ENCODE measurements at places on chromosomes 6 and 20.

- DNase-seq: no peak
Observed at GRCh38 chr6:157460182-157460999, 79.4 kb downstream of the ZDHHC14 start.

DNA sequence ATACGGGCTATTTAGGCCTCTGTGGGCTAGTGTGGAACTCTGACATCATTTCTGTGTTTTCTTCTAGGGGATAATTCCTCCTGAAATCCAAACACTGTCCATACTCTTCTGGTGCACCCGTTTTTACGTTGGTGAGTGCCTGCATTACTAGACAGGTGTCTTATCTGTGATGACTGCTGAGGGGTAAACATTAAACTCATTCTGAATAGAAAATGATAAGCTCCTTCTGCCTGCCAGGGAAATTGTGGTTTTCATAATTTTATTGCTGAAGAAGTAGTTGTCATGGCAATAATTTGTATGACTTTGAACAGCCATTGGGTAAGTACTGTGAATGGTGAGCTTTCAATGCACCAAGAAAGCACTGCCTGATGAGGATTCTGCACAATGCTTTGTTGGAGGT lies 705.6 kb downstream of the UTRN start:
- no peak for DNase-seq

GRCh38 chr6:36666826-36667591 lies 11.5 kb upstream of the CDKN1A start:
- no peak for DNase-seq

- DNase-seq: no peak
Observed at GRCh38 chr6:75117701-75118100, 88.2 kb downstream of the COL12A1 start.

- DNase-seq: no peak
Observed at GRCh38 chr6:108676555-108676954, 115.8 kb downstream of the FOXO3 start.

DNA sequence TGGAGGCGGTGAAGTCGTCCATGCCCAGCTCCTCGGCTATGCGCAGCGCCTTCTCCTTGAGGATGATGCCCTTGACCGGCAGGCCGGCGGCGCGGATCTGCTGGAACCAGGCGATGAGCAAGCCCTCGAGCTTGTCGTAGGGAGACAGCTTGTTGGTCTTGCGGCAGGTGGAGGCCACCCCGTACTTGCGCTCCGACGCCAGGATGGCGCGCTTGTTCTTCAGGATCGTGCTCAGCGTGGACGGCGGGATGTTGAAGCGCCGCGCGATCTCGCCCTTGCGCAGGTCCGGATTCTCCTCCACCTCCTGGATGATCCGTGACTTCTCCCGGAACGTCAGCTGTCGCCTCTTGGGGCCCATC lies 435 bp downstream of the CENPB start:
- peak; percentile 75 for DNase-seq

- DNase-seq: no peak
Observed at GRCh38 chr6:154197196-154197860, 158.3 kb downstream of the OPRM1 start.

GRCh38 chr6:27873021-27873940 lies 38.9 kb downstream of the OR2B2 start:
- DNase-seq: peak; percentile 90

GRCh38 chr6:5624256-5624655 lies 362.9 kb downstream of the FARS2 start:
- no peak for DNase-seq

DNA sequence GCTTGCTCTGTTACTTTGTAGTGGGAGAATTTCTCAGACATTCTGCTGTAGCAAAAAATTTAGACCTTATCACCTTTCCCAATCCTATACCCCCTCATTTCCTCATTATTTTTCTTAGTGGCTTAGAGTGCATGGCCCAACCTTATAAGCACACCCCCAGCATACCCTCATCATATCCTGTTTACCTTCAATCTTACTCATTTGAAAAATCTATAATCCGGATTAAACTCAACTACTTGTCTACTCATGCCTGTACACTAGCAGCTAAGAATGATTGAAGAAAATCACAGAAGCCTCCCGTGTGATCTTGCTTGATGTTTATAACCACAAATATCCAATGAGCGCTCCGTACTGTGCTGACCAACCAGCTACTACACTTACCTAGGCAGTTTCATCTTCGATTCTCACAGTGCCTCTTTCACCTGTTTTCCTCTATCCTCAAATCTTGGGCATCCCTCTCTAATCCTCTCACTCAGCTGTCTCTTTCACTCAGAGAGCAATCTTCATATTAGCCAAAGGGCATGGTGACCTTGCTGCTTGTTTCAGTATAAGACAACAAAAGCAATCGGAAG lies 36.6 kb downstream of the AIG1 start:
- DNase-seq: no peak

DNA sequence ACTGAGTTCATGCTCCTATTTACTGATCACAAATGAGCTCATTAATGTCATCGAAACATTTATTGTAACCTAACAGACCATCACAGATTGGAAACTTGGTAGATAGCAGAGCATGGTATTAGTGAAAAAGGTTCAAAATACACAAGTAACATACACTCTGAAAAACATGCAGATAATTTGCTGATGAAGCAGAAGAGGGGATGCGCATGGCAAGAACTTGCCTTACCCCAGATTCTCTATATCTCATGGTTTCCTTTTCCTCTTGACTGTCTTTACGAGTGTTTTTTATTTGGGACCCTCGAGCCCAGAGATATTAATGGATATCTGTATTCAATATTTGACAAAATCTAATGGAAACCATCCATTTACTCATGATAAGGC lies 37.6 kb downstream of the QRSL1 start:
- no peak for DNase-seq

- peak; percentile 20 for DNase-seq
Observed at GRCh38 chr20:57663681-57664451, 43.6 kb upstream of the ZBP1 start.

DNA sequence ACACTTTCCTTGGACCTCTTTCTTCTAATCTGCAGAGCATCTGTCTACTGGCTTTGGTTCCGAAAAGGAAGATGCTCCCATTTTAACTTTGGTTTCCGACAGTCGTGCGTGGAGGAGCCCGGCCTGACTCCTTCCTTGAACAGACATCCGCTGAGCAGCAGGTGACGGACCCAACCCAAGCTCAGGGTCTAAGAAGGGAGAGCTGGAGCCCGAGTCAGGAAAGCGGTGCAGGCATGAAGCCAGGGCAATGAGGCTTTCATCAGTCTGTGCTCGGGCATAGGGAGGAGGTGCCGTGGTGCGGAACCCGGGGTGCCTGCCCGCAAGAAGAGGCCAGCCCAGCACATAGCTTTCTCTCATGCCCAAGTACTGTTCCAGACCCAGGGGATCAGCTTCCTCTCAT lies 109.4 kb downstream of the CDH4 start:
- peak; percentile 32 for DNase-seq

DNA sequence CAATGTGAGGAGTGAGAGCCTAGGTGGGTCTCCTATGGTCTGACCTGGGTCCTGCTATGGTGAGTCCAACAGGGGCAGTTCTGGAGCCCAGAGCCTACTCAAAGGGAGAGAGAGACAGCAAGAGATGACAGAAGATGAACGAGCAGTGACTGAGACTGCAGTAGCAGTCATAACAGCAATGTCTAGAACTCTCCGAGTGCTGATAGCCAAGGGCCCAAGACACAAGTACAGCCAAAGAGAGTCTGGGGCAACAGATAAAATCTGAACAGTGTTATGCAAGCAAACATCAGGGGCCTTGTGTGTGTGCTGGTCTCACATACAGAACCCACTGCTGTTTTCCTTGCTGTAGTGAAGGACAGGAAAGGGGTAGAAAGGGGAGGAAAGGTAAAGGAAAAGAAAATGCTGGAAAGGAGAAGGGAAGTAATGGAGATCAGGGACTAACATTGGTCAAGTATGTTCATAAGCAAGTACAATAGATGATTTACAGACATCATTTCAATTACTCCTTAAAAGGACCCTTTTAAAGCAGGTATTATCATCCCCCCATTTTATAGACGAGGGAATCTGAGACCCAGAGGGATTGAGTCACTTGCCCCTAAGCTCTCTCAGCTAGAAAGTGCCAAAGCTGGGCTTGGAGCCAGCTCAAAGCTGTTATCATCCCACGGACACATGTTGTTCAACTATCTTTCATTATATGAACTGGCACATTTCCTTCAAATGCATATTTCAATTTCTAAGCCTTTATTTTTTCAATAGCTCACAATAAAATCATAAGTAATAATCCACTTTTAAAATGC lies 182.3 kb upstream of the RAB32 start:
- no peak for DNase-seq

- no peak for DNase-seq
Observed at GRCh38 chr6:42929821-42930360, 611 bp downstream of the CNPY3 start.

- no peak for DNase-seq
Observed at GRCh38 chr6:11392778-11393507, 144.6 kb upstream of the TMEM170B start.

DNA sequence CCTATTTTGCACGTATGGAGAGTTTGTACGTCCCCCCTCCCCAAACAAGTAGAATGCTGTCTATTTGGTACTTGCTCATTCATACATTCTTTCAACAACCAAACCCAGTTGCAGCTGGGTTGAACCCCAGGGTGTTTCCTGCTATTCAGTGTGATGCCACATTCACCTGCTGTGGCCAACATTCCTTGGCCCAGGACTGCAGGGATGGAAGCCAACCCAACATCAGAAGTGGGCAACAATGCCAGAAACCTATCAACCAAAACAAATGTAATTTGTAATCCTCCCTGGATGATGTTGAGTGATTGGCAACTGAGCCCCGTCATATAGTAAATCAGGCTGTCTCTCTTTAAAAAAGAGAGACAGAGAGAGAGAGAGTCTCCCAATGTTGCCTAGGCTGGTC lies 8.9 kb downstream of the NT5E start:
- no peak for DNase-seq

- no peak for DNase-seq
Observed at GRCh38 chr6:165218829-165219228, 90.6 kb downstream of the C6orf118 start.

- DNase-seq: peak; percentile 58
Observed at GRCh38 chr6:88165844-88166492, at the start of gene CNR1. CNR1 (minus strand) TSS chr6:88166347; CDS start chr6:88145274, 21,073 bp downstream.

DNA sequence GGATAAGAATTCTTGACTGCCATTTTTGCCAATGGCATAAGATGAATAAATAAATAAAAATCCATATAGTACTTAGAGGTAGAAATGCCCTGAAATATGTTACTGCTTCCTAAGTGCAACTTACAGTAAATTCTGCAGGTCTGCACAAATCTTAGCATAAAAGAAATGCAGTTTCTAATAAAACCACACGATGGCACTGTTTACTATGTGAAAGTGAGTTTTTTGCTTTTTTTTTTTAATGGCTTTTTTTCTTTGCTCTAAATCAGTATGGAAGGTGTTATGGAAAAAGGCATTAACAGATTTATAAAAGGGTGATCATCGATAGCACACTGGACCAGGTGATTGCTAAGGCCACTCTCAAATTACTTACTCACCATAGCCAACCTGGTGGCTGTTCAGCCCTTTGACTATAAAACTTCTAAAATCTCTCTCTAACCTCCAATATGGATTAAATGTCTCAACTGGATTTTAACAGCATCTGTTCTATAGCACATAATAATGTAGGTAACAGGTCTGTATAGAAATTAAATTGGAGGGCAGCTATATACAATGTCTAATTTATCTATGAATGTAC lies 45.8 kb downstream of the AHI1 start:
- no peak for DNase-seq

- no peak for DNase-seq
Observed at GRCh38 chr20:20525756-20526155, 157.9 kb downstream of the INSM1 start.

DNA sequence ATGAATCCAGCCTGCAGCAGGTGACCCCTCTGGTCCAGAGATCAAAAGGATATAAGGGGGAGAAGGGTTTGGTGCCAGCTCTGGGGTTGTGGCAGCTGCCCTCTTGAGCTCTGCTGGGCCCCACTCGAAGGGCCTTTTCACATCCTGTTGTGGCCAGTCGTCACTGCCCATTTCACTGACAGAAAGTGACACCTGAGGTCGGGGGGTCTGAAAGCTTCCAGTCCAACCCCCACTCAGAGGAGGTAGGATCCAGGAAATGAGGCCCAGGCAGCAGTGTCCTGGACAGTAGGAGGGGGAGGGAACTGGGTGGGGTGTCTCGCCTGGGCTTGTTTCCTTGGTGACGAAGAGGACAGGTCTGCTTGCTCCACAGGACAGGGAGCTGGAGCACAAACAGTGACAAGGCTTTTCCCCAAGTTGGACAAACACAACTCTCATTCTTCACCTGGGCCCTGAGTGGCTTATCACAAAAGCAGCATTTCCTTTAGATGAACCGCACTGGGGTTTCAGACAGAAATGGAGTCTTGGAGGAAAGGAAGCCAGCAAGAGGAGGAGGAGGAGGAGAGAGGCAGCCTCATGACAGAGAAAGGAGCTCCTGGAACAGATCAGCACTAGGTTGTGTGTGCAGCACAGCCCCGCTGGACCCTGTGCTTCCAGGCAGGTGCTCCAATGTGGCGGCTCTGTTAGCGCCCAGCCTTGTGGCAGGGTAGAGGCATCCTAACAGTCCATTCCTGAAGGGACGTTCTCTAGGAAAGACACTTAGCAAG lies 11.0 kb downstream of the FRS3 start:
- no peak for DNase-seq

- peak; percentile 58 for DNase-seq
Observed at GRCh38 chr6:106973018-106973835, 1.3 kb downstream of the CD24 start.

- peak; percentile 60 for DNase-seq
Observed at GRCh38 chr6:159444056-159444760, 248.8 kb downstream of the SOD2 start.

- no peak for DNase-seq
Observed at GRCh38 chr6:159090530-159091480, 46.0 kb upstream of the TAGAP start.

GRCh38 chr6:33857093-33857931 lies 53.5 kb upstream of the MLN start:
- DNase-seq: no peak

GRCh38 chr6:63391203-63391970 lies 71.6 kb upstream of the LGSN start:
- DNase-seq: no peak

GRCh38 chr6:116239856-116240255 lies 14.0 kb downstream of the TSPYL4 start:
- DNase-seq: no peak

GRCh38 chr20:56157530-56158203 lies 90.9 kb upstream of the MC3R start:
- no peak for DNase-seq

- no peak for DNase-seq
Observed at GRCh38 chr6:43203029-43203717, 21.2 kb downstream of the CUL9 start.

DNA sequence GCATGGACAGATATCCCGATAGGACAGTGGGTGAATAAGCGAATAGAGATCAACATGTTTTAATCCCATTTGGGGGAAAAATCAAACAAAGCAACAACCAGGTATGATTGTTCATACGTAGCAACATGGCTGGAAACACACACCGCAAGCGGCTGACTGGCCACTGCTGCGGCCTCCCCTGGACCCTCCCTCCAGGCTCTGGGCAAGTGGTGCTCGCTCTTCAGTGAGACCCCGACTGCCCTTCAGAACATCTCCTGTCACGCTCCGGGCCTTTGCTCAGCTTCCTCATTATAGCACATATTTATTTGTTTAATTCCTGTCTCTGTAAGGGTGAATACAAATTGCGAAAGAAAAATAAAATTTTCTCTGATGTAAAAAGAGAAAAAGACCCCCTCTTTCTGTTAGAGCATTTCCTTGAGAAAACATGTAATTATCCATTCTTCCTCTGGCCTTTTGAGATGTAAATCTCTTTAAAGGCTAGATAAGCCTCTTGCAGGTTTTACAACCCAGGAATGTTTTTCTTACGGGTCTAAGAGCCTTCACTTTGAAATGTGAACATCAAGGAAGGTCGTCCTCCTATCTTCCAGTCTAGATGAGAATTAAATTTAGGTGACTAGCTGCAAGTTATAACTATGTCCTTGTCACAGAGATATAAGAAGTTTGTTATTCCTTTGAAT lies 11.0 kb upstream of the FAM210B start:
- no peak for DNase-seq

Measured in right forelimb (tissue), 1 donor.